ENCODE measurements at places on chromosomes 5 and 9.

DNA sequence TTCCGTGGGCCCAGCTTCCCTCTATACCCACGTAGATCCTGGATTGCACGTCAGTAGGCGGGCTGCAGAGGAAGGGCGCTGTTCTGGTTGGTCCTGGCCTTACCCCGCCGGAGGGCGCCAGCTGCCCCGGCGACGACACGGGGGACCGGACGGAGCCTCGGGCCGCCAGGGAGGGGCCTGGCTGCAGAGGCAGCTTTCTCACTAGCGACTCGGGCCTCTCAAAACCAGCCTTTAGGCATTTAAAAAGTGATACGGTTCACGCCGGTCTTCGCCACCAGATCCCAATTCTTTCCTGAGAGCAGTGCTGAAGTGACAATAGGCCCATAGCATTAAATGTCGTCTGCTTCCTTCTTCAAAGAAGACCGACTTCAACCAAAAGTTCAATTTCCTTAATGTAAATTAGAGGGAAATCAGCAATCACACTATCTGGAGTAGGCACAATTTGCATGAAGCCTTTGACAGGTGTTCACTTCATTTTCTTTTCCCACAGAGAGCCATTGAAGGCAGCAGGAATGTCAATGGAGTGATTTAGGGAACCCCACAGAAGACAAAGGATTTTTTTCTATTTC is 17.6 kb upstream of the UBE2D2 start:
- peak; percentile 20 for DNase-seq

DNA sequence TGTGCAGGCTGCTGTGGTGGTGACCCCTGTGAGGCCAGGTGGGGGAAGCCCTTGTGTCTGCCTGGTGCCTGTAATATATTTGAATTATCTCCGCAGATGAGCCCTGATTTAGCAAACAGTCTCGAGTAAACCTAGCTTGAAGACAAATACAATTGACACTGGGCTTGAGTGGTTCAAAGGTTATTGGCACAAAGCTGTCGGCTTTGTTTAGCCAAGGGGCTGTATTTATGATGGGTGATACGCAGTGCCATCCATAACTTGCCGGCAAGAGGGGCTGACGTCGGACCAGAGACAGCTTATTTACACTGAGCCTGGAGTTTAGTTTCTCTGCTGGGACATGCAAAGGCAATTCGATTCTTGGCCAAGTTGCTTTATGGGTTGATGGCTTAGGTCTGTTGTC is 20.0 kb upstream of the PITX1 start:
- DNase-seq: no peak

GRCh38 chr5:29779141-29779540 is 1414.3 kb upstream of the CDH6 start:
- no peak for DNase-seq

GRCh38 chr5:128144491-128144890 is 60.9 kb downstream of the SLC12A2 start:
- no peak for DNase-seq

GRCh38 chr5:101009758-101010519 is 106.9 kb upstream of the ST8SIA4 start:
- DNase-seq: no peak
